ENCODE measurements at places on chromosomes 13 and 19. TPM values are rescaled to one million over a fixed set of nuclear protein-coding genes. Genes with fewer than 3 reads are reported as not detected.

The PEAK3 gene
- polyA plus RNA-seq: 0.84 TPM

The NTN5 gene
- polyA plus RNA-seq: 0.14 TPM

The LILRB2 gene
- polyA plus RNA-seq: 1.9 TPM

The SHISA7 gene
- polyA plus RNA-seq: 0.05 TPM

The SYT3 gene
- polyA plus RNA-seq: 0.25 TPM

The ZNF527 gene
- 4.2 TPM for polyA plus RNA-seq

The CCDC97 gene
- polyA plus RNA-seq: 12.2 TPM

The SMAD9 gene
- polyA plus RNA-seq: 4.9 TPM
